ENCODE measurements at places on chromosomes 2 and 18.

DNA sequence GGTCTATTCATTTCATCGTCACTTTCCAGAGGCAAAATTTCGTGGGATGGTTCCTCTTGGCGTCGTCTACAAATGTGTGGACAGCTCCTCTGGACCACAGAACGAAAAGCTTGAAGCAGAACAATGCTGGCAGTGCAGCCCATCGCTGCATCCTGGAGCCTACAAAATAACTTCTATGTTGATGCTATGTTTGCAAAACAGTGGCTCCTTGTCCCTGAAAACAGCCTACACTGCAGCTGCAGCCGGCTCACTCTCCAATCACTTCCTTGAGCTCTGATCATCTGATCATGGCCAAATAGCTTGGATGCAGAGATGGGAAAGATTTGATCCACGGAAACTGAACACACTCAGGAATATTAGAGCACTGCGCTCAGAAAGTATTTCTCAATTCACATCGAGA is 60.0 kb downstream of the DOCK10 start:
- DNase-seq: no peak

- no peak for DNase-seq
Measured at GRCh38 chr18:13605477-13605876, 120.9 kb downstream of the FAM210A start.

GRCh38 chr2:9232886-9233285 is 26.3 kb downstream of the ASAP2 start:
- DNase-seq: no peak

DNA sequence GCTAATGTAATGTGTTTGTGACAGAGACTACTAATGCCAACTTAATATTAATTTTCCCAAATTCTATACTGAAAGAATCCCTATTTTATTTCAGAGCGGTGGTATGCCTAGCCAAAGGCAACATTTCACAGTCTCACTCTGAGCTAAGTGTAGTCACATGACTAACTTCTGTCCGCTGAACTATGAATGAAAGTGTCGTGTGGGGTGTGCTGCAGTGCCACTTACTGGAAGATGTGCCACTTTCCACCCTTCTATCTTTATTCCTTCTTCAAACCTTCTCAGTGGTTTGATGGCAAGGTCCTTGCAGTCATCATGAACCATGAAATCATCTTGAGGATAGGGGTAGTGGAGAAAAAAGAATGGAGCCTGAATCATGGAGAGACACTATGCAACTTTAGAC is 47.3 kb upstream of the C1D start:
- no peak for DNase-seq

DNA sequence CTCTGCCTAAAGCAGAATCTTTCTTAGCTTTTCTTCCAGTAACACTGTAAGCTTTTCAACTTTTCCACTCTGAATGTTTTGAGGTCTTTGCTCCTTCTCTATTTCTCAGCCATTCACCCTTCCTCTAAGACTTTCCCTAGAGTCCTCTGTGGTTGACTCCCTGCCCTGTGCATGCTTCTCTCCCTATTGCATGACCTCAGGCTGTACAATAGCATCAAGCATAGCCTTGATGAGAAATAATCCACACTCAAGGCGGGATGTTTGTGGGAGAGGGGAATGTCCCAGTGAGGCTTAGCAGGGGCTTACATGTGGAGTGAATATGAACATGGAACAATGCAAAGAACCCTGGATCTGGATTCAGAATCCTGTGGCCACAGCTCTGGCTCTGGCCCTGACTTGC is 48.4 kb upstream of the IGFBP5 start:
- DNase-seq: no peak

GRCh38 chr2:144215701-144216675 is 303.9 kb downstream of the ZEB2 start:
- DNase-seq: no peak

DNA sequence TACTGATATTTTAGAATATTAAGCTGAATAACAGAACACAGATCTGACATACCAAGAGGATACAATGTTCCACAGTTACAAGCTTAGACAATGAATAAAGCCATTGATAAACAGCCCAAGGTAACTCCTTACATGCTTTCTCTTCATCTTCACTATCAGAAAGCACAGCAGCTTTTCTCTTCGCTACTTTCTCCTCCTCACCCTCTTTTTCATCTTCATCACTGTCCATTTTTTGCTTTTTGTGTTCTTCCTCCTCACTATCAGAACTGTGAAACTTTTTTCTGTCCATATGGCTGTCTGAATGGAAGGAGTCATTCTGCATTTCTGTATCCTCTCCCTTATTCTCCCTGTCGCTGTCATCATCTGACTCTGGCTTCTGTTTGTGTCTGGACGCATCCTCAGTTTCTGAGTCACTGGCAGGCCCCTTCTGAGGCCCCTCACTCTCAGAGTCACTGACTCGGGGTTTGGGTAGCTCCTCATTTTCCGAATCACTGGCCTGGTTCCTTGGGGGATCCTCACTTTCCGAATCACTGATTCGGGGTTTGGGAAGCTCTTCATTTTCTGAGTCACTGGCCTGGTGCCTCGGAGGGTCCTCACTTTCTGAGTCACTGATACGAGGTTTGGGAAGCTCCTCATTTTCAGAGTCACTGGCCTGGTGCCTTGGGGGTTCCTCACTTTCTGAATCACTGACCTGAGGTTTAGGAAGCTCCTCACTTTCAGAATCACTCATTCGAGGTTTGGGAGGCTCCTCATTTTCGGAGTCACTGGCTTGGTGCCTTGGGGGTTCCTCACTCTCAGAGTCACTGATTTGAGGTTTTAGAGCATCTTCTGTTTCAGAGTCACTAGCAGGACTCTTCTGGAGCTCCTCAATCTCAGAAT is 21.5 kb downstream of the IWS1 start:
- no peak for DNase-seq

DNA sequence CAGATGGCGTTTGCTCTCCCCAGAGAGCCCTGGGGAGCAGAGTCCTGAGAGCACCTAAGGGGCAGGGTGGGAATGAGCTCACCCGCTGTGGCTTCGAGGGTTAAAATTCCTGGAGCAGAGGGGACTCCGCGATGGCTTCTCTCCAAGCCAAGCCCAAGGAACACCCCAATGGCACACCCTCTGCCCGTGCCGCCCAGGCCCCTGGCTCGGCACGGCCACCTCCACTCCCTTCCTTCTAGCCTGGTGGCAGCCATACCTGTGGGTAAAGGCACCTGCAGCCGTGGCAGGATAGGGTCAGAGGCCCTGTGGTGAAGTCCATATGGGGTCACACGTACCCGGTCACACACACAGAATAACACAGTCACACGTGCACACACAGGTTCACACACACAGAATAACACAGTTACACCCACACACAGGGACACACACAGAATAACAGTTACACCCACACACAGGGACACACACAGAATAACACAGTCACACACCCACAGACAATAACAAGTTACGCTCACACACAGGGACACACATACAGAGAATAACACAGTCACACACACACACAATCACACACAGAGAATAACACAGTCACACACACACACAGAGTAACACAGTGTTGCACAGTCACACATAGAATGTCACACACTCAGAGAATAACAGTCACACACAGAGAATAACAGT is 50.5 kb downstream of the RAMP1 start:
- no peak for DNase-seq

DNA sequence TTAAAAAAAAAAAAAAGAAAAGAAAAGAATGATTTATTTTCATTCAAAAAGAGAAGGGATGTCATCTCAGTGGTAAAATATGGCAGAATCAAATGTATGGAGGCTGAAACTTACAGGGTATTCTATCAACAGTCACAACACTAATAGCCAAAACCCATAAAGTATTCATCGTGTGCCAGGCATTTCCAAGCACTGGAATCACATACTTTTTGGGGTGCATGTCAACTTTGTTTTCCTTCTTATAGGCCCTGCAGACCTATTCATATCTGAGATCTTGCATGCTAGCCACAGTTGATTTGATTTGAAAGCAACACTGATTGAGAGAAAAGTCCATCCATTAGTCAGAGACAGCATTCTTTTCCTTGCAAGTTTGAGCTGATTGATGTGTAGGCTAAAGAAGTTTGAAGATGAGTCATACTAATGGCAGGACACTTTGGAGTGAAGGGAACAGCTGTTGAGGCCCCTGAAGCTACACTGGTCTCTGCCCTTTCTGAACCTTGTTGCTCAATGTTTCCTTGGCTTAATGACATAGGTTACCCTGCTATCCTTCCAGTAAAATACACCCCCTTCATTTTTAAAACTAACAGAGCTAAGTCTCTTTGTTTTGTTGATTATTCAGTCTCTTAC is 22.0 kb downstream of the KATNAL2 start:
- peak; percentile 57 for DNase-seq

DNA sequence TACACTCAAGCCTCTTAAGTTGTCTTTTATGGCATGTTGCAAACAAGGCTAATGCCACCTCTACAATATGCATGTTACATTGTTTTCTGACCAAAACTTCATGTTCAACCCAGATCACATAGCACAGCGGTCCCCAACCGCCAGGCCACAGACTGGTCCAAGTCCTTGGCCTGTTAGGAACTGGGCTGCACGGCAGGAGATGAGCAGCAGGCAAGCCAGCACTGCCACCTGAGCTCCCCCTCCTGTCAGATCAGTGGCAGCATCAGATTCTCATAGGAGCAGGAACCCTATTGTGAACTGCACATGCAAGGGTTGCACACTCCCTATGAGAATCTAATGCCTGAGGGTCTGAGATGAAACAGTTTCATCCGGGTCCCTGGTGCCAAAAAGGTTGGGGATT is 324.8 kb upstream of the CHAC2 start:
- no peak for DNase-seq

DNA sequence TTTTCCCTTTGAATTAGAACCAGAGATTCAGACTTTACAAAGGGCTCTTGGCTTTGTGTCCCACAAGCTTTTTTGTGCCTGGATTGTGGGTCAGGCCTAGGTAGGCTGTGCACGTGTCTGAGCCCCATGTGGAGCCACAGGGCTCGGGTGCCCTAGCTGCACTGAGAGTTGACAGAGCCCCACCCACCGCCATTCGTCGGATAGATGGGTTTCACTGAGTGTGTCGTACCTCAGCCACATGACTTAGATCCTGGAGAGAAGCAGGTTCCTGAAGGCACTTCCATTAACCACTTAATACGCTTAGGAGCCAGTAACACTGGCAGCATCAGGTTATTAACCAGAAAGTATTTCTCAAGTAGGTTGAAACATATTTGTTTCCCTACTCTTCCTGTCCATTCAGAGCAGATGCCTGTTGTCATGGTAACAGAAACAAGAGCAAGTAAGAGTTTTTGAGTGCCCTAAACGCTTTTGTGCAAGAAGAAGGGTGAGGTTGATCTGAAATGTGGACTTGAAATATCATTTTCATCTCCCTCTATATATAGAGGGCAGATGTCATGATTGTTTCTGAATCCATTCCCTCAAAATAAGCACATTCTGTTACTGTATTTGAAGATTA is 30.0 kb downstream of the ADCYAP1 start:
- DNase-seq: no peak

DNA sequence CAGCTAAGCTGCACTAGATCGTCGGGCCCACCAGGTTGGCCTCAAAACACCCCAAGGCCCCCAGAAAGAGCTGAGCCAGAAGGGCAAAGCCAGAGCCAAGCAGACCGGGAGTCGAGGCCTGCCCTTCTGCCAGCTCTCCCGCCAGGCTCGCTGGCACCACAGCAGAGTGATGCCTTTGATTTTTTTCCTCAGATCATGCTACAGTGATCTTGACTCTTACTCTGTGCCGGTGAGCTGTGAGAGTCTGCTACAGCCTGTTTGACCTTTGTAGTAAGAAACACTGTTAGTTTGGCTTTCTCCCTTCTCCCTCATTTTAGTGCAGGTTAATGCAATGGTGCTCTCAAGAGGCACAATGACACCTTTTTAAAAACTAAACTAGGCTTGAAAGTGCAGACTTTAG is 97.8 kb downstream of the ESCO1 start:
- no peak for DNase-seq

DNA sequence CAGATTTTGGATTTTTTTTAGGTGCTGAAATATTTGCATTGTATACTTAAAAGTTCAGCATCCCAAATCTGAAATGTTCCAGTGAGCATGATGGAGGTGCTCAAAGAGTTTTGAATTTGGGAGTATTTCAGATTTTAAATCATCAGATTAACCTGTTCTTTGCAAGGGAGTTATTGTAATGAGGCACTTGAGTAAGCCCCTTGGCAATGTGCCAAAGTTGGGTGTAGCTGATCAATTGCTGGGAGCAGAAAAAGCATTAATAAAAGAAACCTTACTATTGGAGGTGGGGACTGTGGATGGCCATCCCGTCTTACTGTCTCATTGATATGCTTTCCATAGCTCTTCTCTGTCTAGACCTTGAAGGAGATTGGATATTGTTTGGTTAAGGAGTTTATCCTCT is 28.3 kb downstream of the MALT1 start:
- no peak for DNase-seq

- DNase-seq: no peak
Measured at GRCh38 chr2:118049140-118049815, 35.4 kb upstream of the CCDC93 start.

- DNase-seq: no peak
Measured at GRCh38 chr2:108612153-108612513, 77.9 kb downstream of the LIMS1 start.

GRCh38 chr2:173909846-173910245 is 55.3 kb downstream of the SP3 start:
- DNase-seq: no peak

DNA sequence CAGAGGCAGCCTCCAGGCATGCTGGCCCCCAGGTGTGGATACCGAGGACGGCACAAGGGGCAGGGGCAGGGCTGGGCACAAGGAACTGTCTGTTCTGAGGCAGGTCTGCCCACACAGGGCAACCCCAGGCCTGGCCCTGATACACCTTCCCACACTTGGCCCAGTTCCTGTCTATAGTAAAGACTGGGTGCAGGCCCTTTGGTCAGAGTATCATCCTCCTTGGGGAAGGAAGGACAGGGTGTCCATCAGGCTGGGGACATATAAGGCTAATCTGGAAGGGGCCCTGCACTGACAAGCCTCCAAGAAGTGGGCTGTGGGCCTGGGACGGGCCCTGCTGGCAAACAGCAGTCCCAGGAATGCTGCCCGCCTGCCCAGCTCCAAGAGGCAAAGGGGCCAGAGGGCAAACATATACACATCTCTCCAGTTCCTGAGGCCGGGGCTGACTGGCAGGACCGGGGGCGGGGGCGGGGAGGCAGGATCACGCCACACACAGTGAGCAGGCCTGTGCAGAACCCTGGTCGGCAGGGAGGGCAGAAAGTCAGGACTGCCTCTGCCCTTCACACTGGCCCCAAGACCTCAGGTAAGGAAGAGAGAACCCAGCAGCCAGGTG is 18.9 kb downstream of the SDC1 start:
- no peak for DNase-seq

- DNase-seq: no peak
Measured at GRCh38 chr2:187505065-187505672, 49.1 kb downstream of the TFPI start.

GRCh38 chr2:109459485-109459884 is 154.3 kb downstream of the SEPTIN10 start:
- no peak for DNase-seq

GRCh38 chr2:24332791-24333540 is 27.4 kb downstream of the ITSN2 start:
- no peak for DNase-seq

DNA sequence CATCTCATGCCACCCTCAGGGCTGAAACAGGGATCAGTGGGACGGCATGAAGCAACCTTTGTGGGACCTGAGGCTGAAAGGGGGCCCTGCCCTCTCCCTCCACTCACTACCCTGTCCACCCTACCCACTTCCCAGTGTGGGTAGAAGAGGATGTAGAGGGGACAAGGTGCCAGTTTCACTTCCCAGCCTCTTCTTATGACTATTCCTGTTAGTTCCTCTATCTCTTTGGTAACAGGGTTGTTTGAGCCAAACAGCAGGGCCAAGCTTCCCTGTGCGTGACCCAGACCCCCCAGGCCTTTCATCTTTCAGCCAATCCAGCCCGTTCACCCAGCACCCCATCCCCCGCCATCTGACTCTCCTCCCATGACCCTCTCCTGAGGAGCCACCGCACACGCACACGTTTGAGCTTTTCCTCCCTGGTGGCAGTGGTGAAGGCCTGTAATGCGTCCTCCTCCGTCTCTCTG is 82.3 kb downstream of the STPG4 start:
- DNase-seq: no peak

Measured in GM03348 (cell line).